ENCODE measurements at places on chromosomes 6 and 20.

GRCh38 chr6:4108561-4109093 lies 26.7 kb downstream of the ECI2 start:
- no peak for DNase-seq

DNA sequence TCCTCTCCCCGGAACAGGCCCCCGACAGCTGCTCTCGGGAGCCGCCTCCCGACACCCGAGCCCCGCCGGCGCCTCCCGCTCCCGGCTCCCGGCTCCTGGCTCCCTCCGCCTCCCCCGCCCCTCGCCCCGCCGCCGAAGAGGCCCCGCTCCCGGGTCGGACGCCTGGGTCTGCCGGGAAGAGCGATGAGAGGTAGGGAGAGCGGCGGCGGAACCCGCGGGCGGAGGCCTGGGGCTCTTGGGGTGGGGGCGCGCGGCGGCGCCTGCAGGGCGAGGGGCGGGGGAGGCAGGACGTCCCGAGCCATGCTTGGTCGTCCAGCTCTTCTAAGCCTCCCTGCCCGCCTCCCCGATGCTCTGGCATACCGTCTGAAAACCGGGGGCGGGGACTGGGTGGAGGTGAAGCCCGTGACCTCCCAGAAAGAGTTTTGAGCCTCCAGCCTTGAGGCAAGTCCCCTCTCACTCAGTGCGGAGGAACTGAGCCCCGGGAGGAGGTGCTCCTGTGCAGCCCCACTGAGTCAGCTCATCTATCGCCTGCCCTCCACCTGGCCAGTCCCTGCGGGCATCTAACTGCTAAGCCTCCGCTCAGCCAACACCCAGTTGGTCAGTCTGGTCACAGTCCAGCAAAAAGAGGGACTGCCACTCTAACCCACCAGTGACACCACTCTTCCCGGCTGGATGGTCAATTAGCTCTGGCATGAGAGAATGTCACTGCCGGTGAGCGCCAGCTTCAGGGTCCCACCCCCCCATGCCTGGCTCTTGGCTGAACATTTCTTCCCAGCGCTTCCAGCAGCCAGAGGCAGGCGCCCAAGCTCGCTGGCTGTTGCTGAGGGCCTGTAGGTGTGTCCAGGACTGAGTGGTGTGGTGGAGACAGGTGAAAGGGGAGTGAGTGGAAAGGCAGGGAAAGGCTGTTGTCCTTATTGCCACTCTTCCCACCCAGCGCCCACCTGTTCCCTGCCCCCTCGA lies 482 bp downstream of the DDR1 start:
- no peak for DNase-seq

GRCh38 chr6:96433950-96434349 lies 87.7 kb upstream of the UFL1 start:
- DNase-seq: no peak

DNA sequence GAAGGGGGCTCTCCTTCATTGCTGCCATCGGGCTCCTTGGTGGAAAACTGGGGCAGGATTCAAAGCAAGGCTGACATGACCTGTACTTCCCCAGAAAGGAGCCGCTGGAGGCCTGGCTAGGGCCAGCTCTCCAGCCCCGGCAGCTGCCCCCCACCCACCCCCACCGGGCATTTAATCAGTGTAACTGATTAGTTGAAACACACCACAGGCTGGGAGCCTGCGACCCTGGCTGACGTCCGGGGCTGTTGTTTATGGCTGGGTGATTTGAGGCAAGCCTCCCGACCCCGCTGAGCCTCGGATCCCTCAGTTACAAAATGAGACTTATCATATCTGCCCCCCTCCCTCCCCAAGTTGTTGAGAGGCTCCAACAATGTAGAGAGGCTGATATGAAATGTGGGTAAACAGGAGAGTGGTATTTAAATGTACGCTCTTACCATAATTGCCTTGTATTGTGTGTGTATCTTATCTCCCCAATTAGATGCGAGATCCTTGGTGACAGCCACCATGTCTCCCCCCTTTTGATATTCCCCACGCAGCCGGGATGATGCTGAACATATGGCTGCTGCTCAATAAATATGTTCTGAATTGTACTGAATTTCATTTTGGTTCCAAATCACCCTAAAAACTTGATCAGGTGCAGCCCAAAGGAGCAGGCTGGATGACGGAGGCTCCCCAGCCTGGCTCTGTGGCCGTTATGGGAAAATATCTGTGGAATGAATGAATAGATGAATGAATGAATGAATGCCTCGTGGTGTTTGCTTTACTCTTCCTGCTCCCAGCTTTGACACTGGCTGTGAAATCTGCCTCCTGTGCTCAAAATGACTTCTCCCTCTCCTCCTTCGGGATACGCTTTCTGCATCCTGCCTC lies 31.8 kb upstream of the APCDD1L start:
- DNase-seq: no peak

GRCh38 chr6:30747902-30748769 lies 3.8 kb upstream of the IER3 start:
- no peak for DNase-seq

GRCh38 chr20:46563860-46564221 lies 13.4 kb upstream of the OCSTAMP start:
- no peak for DNase-seq

- DNase-seq: no peak
Measured at GRCh38 chr6:128929869-128930268, 46.9 kb downstream of the LAMA2 start.
